OCI-M1 (cell line): ENCODE measurements at places on chromosomes 16 and 17.

- DNase-seq: no peak
Observed at GRCh38 chr16:72182976-72183375, 11.0 kb upstream of the PMFBP1 start.

GRCh38 chr16:78102865-78103264 is 3.4 kb downstream of the WWOX start:
- DNase-seq: no peak

DNA sequence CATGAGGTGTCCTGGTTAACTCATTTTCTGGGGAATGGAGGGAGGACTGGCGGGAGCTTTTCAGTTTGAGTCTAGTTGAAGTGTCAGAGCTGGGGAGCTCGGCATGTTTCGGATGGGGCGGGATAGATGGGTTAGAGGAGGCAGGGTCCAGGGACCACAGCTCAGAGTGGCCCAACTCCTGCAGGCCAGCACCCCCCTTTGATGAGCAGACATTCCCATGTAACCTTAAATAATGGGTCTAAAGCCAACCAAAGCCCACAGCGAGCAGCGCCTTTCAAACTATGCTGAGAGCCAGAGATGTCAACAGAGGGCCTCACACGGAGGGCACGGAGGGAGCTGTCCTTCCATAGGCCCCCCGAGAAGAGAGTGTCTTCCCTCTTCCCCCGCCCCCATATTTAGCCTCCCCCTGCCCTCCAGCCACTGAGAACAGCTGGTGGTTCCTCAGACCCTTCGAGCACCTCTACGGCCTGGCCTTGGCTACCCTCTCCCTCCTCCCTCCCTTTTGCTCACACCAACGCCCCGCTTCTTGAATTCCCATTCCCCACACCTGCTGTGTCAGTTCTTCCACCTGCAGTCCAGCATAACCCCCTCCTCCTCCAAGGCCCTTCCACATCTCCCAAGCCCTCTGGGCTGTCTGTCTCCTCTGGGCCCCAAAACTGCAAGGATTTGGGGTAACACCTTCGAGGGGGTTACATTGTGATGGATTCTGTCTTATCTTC is 21.8 kb downstream of the RAB11FIP4 start:
- DNase-seq: no peak

DNA sequence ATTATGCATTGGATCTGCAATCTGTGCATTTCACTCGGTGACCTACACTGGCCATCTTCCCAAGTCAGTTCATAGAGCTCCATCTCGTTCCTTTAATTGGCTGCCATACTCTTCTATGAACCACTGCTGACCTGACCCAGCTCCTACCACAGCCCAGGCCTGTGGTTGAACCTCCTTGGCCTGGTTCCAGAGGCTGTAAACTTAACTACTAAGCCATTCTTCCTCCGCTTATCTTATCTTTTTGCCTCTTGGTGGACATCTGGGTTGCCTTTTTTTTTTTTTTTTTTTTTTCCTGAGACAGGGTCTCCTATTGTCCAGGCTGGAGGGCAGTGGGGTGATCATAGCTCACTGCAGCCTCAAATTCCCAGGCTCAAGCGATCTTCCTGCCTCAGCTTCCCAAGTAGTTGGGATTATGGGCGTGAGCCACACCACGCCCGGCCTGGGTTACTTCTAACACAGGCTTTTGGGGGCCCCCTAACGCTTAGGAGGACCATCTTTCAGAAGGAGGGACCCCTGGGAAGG is 18.3 kb downstream of the COQ7 start:
- DNase-seq: peak; percentile 93

- DNase-seq: no peak
Observed at GRCh38 chr16:23333831-23334456, 31.8 kb downstream of the SCNN1B start.

GRCh38 chr17:44916781-44917241 is 1.5 kb upstream of the GFAP start:
- no peak for DNase-seq

GRCh38 chr17:57419940-57420550 is 163.7 kb downstream of the MSI2 start:
- DNase-seq: no peak

DNA sequence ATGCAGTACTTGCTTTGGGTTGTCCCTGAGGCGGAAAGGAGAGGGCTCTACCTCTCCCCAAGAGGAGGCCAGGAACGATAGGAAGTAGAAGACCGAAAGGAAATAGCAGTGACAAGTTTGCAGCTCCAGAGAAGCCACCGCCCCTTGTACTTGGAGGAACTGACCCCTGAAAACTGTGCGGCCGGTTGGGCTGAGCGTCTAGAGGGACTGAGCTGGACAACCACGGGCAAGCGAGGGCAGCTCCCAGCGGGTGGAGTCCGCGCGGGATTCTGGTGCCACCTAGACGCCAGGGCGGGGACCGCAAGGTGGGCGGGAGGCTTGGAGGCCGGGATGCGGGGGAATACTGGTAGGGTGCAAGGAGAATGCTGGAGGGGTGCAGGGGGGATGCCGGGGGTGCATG is 1.3 kb upstream of the SLC6A4 start:
- peak; percentile 58 for DNase-seq

GRCh38 chr17:80633207-80633606 is 88.6 kb downstream of the RPTOR start:
- DNase-seq: no peak

DNA sequence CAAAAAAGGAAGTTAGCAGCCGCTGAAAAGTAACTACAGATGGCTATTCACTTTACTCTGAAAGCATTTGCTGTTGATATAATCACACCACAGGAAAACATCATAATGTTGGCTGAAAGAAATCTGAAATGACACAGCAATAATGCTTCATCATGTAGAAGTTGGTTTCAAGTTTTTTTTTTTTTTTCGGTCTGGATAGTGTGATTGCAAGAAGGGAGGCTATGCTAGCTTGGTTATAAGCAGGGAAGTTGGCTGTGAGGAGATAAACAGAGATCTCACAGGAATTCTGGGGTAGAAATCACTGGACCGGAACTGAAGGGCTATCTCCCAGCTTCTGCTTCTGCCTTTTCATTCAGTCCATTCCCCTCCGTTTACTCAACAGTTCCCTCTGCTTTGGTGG is 57.9 kb downstream of the MYO1D start:
- DNase-seq: peak; percentile 97

GRCh38 chr16:53064081-53064578 is 9.3 kb downstream of the CHD9 start:
- no peak for DNase-seq

GRCh38 chr17:48491527-48492273 is 39.1 kb downstream of the HOXB1 start:
- DNase-seq: peak; percentile 97

DNA sequence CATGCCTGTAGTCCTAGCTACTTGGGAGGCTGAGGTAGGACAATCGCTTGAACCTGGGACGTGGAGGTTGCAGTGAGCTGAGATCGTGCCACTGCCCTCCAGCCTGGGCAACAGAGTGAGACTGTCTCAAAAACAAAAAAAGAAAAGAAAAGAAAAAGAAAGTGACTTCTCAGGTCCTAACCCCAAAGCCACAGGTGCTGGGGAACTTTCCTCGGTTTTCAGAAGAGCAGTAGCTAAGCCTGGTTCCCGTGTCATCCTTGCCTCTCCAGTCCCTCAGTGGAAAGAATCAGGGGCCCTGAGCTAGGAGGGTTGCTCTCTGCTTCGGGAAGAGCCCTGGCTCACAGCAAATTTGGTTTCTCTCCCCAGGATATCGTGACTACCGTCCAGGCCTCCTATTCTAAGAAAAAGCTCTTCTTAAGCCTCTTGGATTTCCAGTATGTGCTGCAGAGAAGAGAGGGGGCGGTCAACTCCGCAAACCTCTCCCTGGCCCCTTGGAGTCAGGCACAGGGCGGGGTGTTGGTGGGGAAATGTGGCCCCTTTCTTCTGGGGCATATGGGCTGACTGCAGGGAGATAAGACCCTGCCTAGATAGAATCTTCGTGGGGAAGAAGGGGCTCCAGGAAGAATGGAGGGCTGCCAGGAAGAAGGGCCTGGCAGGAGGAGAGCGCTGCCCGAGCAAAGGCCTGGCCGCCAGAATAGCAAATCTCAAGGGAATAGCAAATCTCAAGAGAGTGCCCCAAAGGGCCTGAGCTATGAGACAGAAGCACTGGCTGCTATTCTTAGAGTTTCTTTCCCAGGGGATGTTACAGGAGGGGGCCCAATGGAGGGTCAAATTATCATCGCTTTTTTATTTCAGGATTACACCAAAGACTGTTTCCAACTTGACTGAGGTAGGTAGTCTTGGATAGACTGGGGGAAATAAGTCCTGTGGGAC is 8.3 kb upstream of the NLRC5 start:
- peak; percentile 67 for DNase-seq

- DNase-seq: no peak
Observed at GRCh38 chr16:85042606-85043005, 15.0 kb downstream of the KIAA0513 start.

DNA sequence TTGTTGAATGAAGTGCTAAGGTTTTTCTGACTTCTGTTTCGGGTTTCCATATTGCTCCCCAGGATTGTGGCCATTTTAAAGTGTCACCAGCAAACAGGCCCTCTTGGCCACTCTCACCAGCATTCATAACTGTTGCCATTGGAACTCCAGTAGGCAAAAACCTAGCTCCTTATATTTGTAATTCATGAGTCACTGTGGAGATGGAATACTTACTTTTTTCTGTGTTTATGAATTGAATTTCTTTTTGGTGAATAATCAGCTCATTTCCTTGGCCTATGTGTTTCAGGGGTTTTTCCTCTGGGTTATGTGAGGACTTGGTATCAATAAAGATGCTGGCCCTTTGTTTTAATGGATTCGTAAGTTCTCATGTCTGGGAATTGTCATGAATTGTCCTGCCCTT is 255.1 kb downstream of the SNX29 start:
- DNase-seq: no peak
